ENCODE measurements at places on chromosomes 5 and 9.
A peak's percentile ranks its signal among the peaks of the same experiment; 100 is the strongest.

DNA sequence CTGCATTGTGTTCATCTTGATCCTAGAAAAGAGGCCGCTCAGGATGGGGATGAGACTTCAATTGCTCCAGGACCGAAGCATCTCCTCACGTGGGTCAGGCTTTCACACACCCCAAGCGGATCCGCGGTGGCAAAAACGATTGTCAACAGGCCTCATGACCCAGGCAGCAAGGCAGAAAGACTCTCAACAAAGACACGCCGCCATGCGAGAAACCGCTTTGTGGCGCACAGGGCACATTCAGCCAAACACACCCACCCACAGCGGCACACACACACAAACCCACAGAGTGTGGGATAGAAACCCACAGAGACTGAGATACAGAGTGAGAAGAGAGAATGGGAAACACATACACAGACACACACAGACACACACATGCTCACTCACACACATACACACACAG is 483.4 kb downstream of the SPATA31A7 start:
- DNase-seq, result no peak

DNA sequence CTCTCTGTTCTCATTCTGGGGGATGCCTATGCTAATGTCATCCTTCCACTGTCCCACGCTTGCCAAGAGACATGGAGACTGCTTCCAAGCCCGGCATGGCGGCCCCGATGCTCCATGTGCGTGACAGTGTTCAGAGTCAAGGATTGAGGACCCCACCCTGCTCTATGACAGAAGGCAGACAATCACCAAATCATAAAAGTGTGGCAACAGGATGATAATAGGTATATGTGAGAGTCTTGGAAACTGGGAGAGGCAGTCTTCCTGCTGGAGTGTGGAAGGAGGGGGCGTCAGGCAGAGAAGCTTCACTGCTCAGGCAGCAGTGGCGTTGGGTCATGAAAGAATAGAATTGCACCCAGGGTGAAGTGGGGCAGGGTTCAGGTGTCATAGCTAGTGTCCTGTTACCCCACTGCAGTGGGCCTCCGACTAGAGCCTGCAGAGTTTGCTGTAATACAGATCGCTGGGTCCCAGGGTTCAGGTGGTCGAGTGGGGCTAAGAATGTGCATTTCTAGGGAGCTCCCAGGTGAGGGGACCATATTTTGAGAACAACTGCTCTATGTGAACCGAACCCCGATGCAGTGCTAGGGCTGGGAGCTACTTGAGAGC is 12.5 kb upstream of the GADD45G start:
- DNase-seq, result no peak

- DNase-seq, result no peak
Observed at GRCh38 chr5:160044967-160045366, 36.0 kb downstream of the TTC1 start.

GRCh38 chr9:87336914-87337333 is 160.7 kb upstream of the DAPK1 start:
- DNase-seq, result peak; percentile 71

DNA sequence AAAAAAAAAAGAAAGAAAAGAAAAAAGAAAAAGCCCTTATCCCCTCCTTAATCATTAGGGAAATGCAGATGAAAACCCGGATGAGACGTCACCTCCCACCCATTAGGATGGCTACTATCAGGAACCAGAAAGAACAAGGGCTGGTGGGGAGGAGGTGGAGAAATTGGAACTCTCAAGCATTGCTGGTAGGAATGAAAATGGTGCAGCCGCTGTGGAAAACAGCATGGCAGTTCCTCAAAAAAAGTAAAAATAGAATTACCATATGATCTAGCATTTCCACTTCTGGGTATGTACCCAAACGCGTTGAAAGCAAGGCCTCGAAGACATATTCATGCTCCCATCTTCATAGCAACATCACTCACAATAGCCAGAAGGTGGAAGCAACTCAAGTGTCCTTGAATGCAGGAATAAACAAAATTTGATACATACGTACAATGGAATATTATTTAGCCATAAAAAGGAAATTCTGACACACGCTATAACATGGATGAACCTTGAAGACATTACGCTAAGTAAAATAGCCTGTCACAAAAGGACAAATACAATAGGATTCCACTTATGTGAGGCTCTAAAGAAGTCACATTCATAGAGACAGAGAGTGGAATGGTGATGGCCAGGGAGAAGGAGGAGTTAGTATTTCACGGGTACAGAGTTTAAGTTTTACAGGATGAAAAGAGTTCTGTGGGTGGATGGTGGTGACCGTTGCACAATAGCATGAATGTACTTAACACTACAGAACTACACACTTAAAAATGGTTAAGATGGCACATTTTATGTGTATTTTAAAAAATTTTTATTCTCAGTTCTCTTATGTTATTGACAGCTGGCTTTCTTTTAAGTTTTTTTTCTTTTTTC is 166.8 kb upstream of the IER5L start:
- no peak for DNase-seq

DNA sequence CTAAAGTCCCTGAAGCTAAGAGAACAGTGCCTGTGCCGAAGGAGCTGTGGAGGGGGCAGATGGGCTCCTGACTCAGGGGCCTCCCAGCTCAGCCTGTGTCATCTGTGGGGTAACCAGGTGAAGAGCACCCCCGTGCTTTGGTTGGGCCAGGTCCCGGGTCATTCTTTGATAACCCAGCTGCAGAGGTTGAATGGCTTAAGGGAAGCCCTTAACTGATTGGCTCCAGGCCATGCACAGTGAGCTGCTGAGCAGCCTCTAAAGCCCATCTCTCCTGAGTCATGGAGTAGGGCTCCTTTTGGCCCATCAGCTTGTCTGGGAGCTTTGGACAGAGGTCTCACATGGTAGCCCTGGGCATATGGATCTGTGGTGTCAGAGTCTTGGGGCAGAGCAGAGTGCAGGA is 28.7 kb downstream of the COL27A1 start:
- DNase-seq, result no peak

DNA sequence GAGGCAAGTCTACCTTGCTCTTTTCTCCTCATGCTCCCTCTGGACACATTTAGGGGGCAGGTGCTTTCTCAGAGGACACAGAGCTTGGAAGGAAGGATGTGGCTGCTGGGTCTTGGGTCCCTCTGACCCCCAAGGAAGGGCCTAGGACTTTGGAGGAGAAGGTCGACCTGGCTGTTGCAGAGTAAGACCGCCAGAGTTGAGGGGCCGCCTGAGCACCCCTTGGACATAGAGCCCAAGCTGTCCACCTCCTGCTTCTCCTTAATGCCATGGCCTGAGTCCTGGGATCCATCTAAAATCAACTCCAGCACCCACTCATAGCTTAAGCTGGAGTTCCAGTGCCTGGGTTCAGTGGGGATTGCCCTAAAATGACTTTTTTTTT is 20.6 kb downstream of the LAMC3 start:
- DNase-seq, result no peak

DNA sequence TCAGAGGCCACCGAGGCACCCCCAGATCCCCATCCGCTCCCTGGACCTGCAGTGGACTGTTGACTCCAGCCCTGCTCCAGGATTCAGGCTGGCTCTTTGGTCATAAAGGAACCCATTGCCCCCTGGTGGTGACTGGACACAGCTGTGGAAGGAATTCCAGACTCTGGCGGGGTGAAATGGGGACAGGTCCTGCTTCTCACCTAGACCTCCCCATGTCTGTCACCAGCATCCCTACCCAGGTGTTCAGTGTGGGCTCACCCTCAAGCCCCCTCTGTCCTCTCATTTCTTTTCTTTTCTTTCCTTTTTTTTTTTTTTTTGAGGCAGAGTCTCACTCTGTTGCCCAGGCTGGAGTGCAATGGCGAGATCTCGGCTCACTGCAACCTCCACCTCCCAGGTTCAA is 25.5 kb upstream of the STXBP1 start:
- no peak for DNase-seq

DNA sequence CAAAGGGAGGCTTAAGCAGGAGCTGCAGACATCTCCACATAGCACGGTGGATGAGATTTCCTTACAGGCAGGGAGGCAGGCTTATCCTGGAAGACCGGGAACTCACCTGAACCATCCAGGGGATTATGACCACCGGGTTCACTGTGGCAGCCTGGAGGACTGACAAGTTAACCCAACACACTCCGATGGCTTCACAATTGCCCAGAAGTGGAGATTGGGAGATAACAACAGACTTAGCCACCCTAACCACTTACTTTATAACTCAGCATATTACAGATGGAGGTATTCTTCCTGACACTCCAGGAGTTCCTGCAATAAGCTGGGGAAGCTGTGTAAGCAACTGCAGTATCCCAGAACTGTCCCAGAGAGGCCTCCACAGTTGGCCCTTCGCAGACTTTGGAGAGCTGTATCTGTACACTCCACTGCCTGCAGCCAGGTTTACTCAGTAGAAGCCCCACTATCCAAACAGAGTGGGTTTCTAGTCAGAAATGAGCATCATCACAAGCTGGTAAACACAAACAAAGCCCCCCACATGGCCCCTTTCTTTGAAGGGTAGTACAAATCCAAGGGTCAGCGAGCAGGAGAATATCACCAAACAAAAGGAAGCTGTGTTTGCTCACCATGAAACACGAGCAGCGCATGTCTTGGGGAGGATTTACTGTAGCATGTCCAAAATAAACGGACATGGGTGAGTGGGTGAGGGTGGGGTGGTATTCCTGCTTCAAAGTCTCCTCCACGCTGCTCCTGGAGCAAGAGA is 462.2 kb downstream of the RASEF start:
- no peak for DNase-seq

Measured in right renal pelvis (tissue), 4 donors.